Thyroid gland (tissue), 4 donors: ENCODE measurements at places on chromosomes 1 and 21. TPM values are rescaled to one million over a fixed set of nuclear protein-coding genes. Genes with fewer than 3 reads are reported as not detected.

POFUT2 gene
- 38.3 TPM for total RNA-seq

DNA sequence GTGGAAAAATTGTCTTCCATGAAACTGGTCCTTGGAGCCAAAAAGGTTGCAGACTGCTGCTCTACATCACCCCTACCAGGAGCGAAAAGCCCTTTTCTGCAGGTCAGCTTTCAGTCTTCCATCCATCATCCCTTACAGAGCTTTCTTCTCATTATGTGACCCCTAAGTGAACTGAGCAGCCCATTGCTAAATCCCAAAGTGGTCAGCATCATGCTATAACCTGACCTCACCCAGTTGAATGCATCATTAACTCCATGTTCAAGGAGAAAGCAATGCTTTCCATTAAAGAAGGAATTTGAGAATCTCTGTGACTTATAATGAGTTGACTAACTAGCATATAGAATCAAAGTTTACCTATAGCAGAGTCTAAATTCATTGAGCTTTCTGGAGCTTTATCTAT, 10.4 kb upstream of the IL24 start:
- peaks cover 14% of the 10 kb centered on the region for H3K4me1 ChIP-seq
- DNase-seq = no peak
- no peaks in the 10 kb centered on the region for H3K27me3 ChIP-seq

DNA sequence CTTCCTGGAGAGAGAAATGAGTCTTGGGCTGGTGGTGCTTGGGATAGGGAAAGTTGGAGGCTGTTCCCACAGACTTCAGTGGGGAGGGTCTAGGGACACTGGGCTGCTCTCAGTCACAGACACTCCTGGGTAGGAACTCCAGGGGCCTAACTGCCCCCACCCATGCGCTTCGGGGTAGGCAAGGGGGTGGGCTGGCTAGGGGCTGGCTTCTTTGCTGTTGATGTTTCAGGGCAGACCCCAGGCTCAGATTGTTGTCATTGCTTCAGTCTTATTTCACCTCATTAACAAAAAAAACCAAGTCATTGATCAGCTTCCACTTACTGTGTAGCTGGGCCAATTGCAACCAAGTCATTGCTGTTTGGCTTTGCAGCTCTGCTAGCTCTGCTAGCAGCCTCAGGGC, 160.1 kb upstream of the CSF3R start:
- DNase-seq = no peak
- H3K27me3 ChIP-seq = no peaks in the 10 kb centered on the region
- no peaks in the 10 kb centered on the region for H3K36me3 ChIP-seq
- H3K27ac ChIP-seq = no peak overlapping the region

GRCh38 chr21:42779431-42779861, 99.9 kb downstream of the WDR4 start:
- H3K4me1 ChIP-seq = peaks cover 3% of the 10 kb centered on the region
- H3K36me3 ChIP-seq = no peaks in the 10 kb centered on the region

MAB21L3 gene
- 0.89 TPM for total RNA-seq

GRCh38 chr1:16061266-16061665, 12.2 kb downstream of the FAM131C start:
- no peak overlapping the region for H3K4me3 ChIP-seq
- no peaks in the 10 kb centered on the region for H3K27me3 ChIP-seq
- no peak overlapping the region for H3K27ac ChIP-seq
- H3K4me1 ChIP-seq = peaks cover 12% of the 10 kb centered on the region
- no peak for DNase-seq

KCNJ6 gene
- total RNA-seq = not detected

KCNH1 gene
- total RNA-seq = not detected

FAM167B gene
- 4.2 TPM for total RNA-seq

- H3K27me3 ChIP-seq = no peaks in the 10 kb centered on the region
- H3K27ac ChIP-seq = no peak overlapping the region
- no peak overlapping the region for H3K4me3 ChIP-seq
Measured at GRCh38 chr21:38955495-38955894, 149.8 kb downstream of the ETS2 start.

MPZL1 gene
- total RNA-seq = 52.6 TPM

- no peak overlapping the region for H3K4me3 ChIP-seq
- peaks cover 10% of the 10 kb centered on the region for H3K4me1 ChIP-seq
- no peaks in the 10 kb centered on the region for H3K27me3 ChIP-seq
- DNase-seq = no peak
- H3K27ac ChIP-seq = no peak overlapping the region
Measured at GRCh38 chr1:92085727-92086126, 5.6 kb downstream of the BTBD8 start.

C1orf226 gene
- total RNA-seq = 0.13 TPM

DNA sequence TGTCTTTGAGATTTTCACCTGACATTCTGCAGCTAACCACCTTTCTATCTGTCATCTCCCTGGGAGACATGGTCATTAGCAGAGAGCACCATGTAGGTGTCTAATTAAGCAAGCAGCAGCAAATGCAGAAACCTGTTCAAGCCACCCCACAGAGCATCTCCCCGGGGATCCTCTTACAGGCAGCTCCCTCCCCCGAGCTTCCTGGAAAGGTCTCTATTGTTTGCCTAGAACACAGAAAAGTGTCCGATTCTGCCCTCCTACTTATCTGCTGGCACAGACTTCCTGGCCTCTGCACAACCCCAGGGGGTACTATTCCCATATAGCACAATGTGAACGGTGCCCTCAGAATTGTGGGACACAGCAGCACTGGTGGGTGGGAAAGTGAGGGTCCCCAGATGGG, 46.1 kb downstream of the PLEKHA6 start:
- peaks cover 4% of the 10 kb centered on the region for H3K4me1 ChIP-seq
- H3K4me3 ChIP-seq = no peak overlapping the region
- H3K27ac ChIP-seq = no peak overlapping the region
- no peaks in the 10 kb centered on the region for H3K27me3 ChIP-seq

DNA sequence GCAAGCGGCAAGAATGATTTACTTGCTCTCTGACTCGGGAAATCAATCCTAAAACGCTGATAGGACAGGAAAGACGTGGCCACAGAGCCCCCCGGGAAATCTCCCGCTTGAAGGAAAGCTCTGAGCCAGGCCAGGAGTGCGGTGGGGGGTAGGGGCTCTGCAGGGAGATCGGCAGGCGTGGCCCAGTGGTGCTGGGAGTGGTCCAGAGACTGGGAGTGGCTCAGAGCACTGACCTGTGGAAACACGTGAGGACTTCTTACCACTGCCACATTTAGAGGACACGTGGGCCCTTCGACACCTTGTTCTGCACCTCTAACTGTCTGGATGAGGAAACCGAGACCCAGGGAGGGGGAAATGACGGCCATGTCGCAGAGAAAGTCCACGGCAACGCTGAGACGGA, 130.0 kb upstream of the KLHDC7A start:
- H3K36me3 ChIP-seq = no peaks in the 10 kb centered on the region
- H3K27ac ChIP-seq = no peak overlapping the region
- no peaks in the 10 kb centered on the region for H3K27me3 ChIP-seq
- DNase-seq = no peak
- H3K4me1 ChIP-seq = no peaks in the 10 kb centered on the region

GRCh38 chr1:98557895-98558294, 103.6 kb upstream of the SNX7 start:
- no peaks in the 10 kb centered on the region for H3K27me3 ChIP-seq
- H3K36me3 ChIP-seq = no peaks in the 10 kb centered on the region
- H3K27ac ChIP-seq = no peak overlapping the region
- no peak overlapping the region for H3K4me3 ChIP-seq

- H3K36me3 ChIP-seq = no peaks in the 10 kb centered on the region
- no peak for DNase-seq
- H3K4me3 ChIP-seq = no peak overlapping the region
- no peaks in the 10 kb centered on the region for H3K4me1 ChIP-seq
Measured at GRCh38 chr1:56095696-56096665, 483.4 kb downstream of the PLPP3 start.

PLA2G4A gene
- total RNA-seq = 3.4 TPM

HES3 gene
- total RNA-seq = not detected

- no peaks in the 10 kb centered on the region for H3K4me1 ChIP-seq
- no peak for DNase-seq
- peaks cover 73% of the 10 kb centered on the region for H3K36me3 ChIP-seq
- no peaks in the 10 kb centered on the region for H3K27me3 ChIP-seq
- no peak overlapping the region for H3K27ac ChIP-seq
Measured at GRCh38 chr1:186315570-186315969, 59.5 kb downstream of the TPR start.

ARHGAP30 gene
- total RNA-seq = 3.2 TPM

RAP1GAP gene
- total RNA-seq = 568 TPM

- H3K4me3 ChIP-seq = peak overlapping the region; percentile 45
- H3K27me3 ChIP-seq = no peaks in the 10 kb centered on the region
- peaks cover 36% of the 10 kb centered on the region for H3K4me1 ChIP-seq
- peak; percentile 78 for DNase-seq
- H3K36me3 ChIP-seq = no peaks in the 10 kb centered on the region
- peak overlapping the region; percentile 61 for H3K27ac ChIP-seq
Measured at GRCh38 chr1:205226868-205227583, 720 bp upstream of the TMCC2 start.

DNA sequence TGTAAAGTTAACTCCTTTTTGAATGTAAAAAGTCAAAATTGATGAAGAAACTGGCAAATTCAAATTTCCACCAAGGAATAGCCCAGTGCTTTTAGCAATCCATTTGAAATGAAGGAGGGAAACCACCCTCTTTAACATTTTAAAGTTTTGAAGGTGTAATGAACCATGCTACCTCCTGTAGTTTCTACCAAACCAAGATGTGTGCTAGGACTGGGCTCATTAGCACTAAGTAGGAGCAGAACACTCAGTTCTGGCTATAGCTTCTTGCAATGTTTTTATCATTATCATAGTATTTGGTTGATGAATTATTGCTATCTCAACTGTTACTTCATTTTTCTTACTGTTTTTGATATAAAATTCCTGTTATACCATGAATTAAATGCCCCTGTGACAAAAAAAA, 319.2 kb upstream of the ZRANB2 start:
- DNase-seq = no peak
- no peak overlapping the region for H3K4me3 ChIP-seq
- H3K27me3 ChIP-seq = no peaks in the 10 kb centered on the region
- H3K4me1 ChIP-seq = no peaks in the 10 kb centered on the region
- H3K36me3 ChIP-seq = no peaks in the 10 kb centered on the region
- H3K27ac ChIP-seq = no peak overlapping the region

- H3K27me3 ChIP-seq = no peaks in the 10 kb centered on the region
- no peaks in the 10 kb centered on the region for H3K36me3 ChIP-seq
- no peak overlapping the region for H3K4me3 ChIP-seq
- H3K27ac ChIP-seq = no peak overlapping the region
Measured at GRCh38 chr1:7109901-7110300, 324.6 kb downstream of the CAMTA1 start.

DNA sequence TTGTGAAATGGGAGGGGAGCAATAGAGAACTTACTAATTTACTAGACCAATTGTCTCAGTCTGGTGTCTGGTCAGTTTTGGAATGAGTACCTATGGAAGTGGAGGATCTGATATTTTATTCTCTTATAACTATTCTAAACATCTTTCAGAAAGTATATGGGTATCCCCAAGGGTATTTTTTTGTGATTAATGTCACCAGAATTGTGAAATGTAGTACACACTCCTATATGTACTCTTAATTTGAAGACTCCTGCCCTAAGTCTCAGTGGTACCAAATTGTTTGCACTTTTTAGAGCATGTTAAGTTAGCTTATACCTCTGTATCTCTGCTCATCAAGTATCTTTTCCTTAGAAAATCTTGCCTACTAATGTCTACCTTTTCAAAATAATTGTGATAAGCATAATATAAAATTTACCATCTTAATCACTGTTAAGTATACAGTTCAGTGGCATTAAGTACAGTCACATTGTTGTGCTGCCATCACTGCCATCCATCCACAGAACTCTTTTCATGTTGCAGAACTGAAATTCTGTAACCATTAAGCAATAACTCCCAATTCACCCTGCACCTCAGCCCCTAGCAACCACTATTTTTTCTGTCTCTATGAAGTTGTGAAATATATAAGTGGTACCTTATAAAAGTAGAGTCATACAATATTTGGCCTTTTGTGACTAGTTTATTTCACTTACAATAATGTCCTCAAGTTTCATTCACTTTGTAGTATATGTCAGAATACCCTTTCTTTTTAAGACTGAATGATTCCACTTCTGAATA, 40.5 kb downstream of the SLC30A7 start:
- H3K27ac ChIP-seq = no peak overlapping the region
- no peak overlapping the region for H3K4me3 ChIP-seq
- no peaks in the 10 kb centered on the region for H3K27me3 ChIP-seq
- H3K36me3 ChIP-seq = no peaks in the 10 kb centered on the region
- DNase-seq = no peak
- no peaks in the 10 kb centered on the region for H3K4me1 ChIP-seq

GRCh38 chr1:163664671-163665335, 343.0 kb downstream of the NUF2 start:
- H3K4me3 ChIP-seq = no peak overlapping the region
- no peaks in the 10 kb centered on the region for H3K4me1 ChIP-seq
- H3K36me3 ChIP-seq = no peaks in the 10 kb centered on the region

DNA sequence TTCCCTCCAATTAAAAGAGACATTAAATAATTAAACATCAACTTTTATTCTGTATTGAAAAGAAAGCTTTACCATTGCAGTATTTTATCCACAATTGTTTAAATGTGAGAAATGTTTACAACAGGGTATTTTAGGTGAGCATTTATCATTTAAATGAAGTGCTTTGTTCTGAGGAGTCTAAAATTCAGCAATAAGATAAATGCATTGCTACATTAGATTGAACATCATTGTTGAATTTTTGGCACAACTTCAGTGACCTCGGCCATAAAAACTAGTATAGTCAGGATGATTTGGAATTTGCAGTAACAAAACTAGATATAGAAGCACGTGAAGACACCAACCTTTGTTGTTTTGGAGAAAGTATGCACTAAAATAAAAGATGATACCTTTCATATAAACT, 692.9 kb downstream of the USP25 start:
- no peaks in the 10 kb centered on the region for H3K36me3 ChIP-seq
- no peak for DNase-seq
- no peak overlapping the region for H3K4me3 ChIP-seq
- H3K4me1 ChIP-seq = peaks cover 33% of the 10 kb centered on the region

LYPD8 gene
- not detected for total RNA-seq

GRCh38 chr1:243848858-243849420, 1.1 kb downstream of the AKT3 start:
- peak; percentile 59 for DNase-seq
- peak overlapping the region; percentile 97 for H3K27ac ChIP-seq
- peaks cover 5% of the 10 kb centered on the region for H3K4me1 ChIP-seq
- peak overlapping the region; percentile 95 for H3K4me3 ChIP-seq
- H3K27me3 ChIP-seq = no peaks in the 10 kb centered on the region
- no peaks in the 10 kb centered on the region for H3K36me3 ChIP-seq

CFHR1 gene
- total RNA-seq = not detected

CFHR5 gene
- not detected for total RNA-seq

- no peak for DNase-seq
- H3K4me3 ChIP-seq = no peak within 1 kb of the TSS
- no peaks in the 10 kb centered on the region for H3K36me3 ChIP-seq
- H3K27ac ChIP-seq = no peak within 1 kb of the TSS
Measured at GRCh38 chr1:153113416-153113815, at the start of gene SPRR2F. Gene SPRR2F (minus strand): TSS chr1:153113516. CDS start chr1:153112733, 783 bp downstream.

DNA sequence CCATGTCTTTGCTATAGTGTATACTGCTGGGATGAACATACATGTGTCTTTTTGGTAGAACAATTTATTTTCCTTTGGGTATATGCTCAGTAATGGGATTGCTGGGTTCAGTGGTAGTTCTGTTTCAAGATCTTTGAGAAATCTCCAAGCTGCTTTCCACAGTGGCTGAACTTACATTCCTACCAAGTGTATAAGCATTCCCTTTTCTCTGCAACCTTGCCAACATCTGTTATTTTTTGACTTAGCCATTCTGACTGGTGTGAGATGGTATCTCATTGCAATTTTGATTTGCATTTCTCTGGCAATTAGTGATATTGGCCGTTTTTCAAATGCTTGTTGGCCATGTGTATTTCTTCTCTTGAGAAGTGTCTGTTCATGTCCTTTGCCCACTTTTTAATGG, 37.5 kb upstream of the ANGPTL1 start:
- no peak overlapping the region for H3K27ac ChIP-seq
- H3K4me3 ChIP-seq = no peak overlapping the region
- DNase-seq = no peak
- no peaks in the 10 kb centered on the region for H3K27me3 ChIP-seq
- H3K4me1 ChIP-seq = no peaks in the 10 kb centered on the region

GCSAML gene
- total RNA-seq = not detected

AUNIP gene
- total RNA-seq = not detected
